ENCODE measurements at places on chromosomes 6 and 20. TPM values are rescaled to one million over a fixed set of nuclear protein-coding genes. Genes with fewer than 3 reads are reported as not detected.

DNA sequence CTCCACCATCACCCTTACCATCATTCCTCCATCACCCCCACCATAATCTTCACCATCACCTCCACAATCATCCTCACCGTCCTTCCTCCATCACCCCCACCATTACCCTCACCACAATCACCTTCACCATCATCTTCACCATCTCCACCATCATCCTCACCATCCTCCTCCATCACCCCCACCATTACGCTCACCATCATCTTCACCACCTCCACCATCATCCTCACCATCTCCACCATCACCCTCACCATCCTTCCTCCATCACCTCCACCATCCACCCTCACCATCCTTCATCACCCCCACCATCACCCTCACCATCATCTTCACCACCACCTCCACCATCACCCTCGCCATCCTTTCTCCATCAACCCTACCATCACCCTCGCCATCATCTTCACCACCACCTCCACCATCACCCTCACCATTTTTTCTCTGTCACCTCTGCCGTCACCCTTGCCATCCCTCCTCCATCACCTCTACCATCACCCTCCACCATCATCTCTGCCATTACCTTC lies 33.1 kb upstream of the MPC1 start:
- DNase-seq, result peak; percentile 36

DNA sequence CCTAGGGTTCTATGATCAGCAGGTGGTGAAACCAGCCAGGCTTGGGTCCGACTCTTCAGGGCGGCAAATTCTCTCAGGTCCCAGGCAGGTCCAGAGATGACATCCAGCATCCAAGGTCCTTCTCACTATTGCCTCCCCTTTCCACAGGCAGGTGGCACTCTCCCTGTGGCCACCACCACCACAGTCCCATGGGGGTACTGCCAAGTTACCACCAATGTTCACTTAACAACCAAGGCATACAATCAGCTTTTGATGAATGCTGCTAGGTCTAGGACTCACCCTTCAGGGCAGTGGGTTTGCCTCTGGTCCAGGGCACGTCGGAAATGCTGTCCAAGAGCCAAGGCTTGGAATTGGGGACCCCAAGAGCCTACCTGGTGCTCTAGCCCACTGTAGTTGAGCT lies 40.4 kb upstream of the UTRN start:
- DNase-seq, result no peak

- no peak for DNase-seq
These were observed 19.5 kb upstream of the GMDS start for GRCh38 chr6:2264932-2265331.

DNA sequence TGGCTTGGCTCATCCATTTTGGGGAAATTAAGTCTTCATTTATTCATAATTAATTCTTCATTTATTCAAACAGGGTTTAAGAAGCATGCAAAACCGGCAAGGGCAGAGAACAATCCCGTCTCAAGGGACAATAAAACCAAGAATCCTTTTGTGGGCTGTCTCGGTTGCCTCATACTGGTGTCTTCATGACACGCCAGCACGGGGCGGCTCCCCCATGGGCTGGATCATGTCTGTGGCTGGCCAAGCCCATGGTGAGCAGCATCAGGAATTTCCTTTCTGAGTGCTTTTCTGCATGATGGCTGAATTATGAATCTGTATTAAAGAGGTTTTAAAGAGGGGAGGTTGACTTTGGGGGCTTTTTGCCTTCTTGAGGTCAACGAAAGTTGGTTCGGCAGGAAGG lies 38.3 kb upstream of the DUSP22 start:
- no peak for DNase-seq

- DNase-seq, result no peak
These were observed 53.0 kb downstream of the ADAT2 start for GRCh38 chr6:143397227-143398222.

DNA sequence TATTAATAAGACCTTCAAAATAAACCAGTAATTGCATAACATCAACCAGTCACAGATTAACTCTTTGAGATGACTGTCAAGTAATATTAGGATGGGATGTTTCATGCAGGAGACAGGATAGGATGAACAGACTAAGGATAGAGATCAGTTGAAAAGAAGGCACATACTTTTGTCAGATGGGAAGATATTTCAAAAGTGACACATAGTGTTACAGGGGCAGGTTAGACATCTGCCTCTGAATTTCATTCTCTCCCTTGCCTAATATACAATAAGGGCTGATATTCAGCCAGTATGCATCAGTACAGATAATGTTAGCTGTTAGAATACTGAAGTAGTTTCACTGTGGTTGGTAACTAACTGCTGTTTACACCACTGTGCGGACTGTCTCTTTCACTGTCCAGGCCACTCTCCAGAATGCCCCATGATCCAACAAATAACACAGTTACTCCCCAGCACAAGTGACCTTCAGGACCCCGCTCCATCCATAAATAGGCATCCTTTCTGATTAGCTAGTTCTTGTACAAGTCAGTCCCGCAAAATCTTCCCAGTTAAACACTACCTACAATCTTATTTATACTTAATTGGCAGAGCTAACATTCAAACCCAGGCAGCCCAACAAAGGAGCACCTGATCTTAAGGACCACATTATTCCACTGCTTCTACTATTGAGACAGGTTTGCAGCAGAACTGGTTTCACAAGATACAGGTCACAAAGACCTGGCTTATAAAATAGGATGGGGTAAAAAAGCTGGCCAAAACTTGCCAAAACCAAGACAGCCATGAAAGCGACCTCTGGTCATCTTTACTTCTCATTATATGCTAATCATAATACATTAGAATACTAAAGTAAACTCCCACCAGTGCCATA lies 21.9 kb upstream of the PLN start:
- DNase-seq, result no peak

DNA sequence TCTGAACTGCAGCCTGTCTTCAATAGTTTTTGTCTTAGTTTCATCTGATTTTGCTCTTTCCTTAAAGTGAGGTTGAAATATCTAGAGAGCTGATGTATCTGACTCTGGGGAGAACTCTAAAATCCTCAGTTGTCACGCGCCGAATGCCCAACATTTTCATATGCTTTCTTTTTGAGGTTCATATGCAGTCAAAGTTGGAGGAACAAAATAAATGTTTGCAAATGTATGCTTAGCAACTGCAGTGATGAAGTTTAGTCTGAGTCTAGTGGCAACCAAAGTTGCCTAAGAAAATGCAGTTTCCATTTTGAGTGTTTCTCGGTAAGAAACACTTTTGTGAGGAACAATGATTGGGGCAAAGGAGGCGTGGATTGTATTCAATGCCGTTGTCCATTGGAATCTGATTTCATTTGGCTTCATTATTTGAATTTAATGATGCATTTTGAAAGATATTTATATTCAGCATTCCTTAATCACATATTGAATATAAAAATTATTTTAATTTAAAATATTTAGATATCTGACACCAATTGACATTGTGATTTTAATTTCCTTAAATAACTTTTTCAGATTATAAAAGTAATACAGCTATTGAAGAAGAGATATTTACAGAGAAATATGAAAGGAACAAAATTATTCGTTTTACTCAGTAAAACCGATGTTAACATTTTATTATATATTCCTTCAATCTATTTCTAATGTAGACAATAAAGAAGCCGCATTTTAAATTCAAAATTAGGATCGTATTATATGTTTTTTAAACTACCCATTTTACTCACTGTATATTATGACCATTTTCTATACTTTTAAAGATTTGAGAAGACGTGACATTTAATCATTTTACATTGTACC lies 122.0 kb downstream of the PLEKHG1 start:
- DNase-seq, result no peak

- peak; percentile 73 for DNase-seq
These were observed 78.9 kb downstream of the OLIG3 start for GRCh38 chr6:137415127-137415833.

GRCh38 chr20:41467220-41467619 lies 100.6 kb upstream of the EMILIN3 start:
- no peak for DNase-seq

DNA sequence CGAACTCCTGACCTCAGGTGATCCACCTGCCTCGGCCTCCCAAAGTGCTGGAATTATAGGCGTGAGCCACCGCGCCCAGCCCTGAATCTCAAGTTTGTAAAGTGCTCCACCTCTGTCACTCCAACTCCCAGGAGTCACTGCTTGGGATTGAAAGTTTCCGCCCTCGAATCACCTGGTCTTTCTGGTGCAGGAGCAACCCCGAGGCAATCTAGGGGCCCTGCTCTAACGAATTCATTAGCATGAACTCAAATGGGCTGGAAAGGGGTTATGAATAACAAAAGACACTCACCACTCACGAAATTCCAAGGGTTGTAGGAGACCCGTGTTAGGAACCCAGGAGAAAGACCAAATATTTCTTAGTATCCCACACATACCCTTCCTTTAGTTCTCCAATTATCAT lies 26.1 kb downstream of the RBCK1 start:
- peak; percentile 27 for DNase-seq

GRCh38 chr6:90809035-90809434 lies 222.2 kb upstream of the MAP3K7 start:
- no peak for DNase-seq

VPS16 gene
- total RNA-seq, result 40.0 TPM

WFDC12 gene
- not detected for total RNA-seq

CST4 gene
- not detected for total RNA-seq

ZNF512B gene
- 13.6 TPM for total RNA-seq

MOG gene
- not detected for total RNA-seq

CALHM4 gene
- not detected for total RNA-seq

LGSN gene
- not detected for total RNA-seq
